ENCODE measurements at places on chromosomes 13 and 19. TPM values are rescaled to one million over a fixed set of nuclear protein-coding genes. Genes with fewer than 3 reads are reported as not detected.

Gene IGFL4
- total RNA-seq: 0.21 TPM

Gene CLDN10
- total RNA-seq: 22.8 TPM

Gene CEACAM8
- total RNA-seq: not detected

Gene BRME1
- 0.49 TPM for total RNA-seq

Gene SYT5
- total RNA-seq: 0.22 TPM

Gene TRIM28
- 390 TPM for total RNA-seq

Gene ZNF541
- not detected for total RNA-seq

Gene ARRDC5
- not detected for total RNA-seq

Gene SPTBN4
- 8.4 TPM for total RNA-seq

Gene MEX3D
- 87.3 TPM for total RNA-seq

Gene ZNF433
- total RNA-seq: 8.2 TPM

Gene ZNF430
- 11.7 TPM for total RNA-seq

Gene VSTM2B
- not detected for total RNA-seq

Gene TMEM91
- 10.7 TPM for total RNA-seq

Gene IQCN
- 1.4 TPM for total RNA-seq

Gene ZNF587B
- 24.7 TPM for total RNA-seq

Gene GADD45GIP1
- total RNA-seq: 42.2 TPM

Gene IL12RB1
- total RNA-seq: not detected

Gene LILRB5
- total RNA-seq: not detected

Gene UGGT2
- 58.9 TPM for total RNA-seq

Gene KLK3
- not detected for total RNA-seq

Gene DMKN
- 208 TPM for total RNA-seq

Gene ETV2
- not detected for total RNA-seq

Gene DACT3
- 2.2 TPM for total RNA-seq

Gene CCDC169
- 6.3 TPM for total RNA-seq

Gene ATP8B3
- 0.06 TPM for total RNA-seq

Gene C19orf85
- total RNA-seq: not detected

Gene SERP2
- total RNA-seq: 8.1 TPM
